ENCODE measurements at places on chromosomes 13 and 19.

- DNase-seq: no peak
These were observed 149.7 kb upstream of the SERP2 start for GRCh38 chr13:44223770-44224444.

DNA sequence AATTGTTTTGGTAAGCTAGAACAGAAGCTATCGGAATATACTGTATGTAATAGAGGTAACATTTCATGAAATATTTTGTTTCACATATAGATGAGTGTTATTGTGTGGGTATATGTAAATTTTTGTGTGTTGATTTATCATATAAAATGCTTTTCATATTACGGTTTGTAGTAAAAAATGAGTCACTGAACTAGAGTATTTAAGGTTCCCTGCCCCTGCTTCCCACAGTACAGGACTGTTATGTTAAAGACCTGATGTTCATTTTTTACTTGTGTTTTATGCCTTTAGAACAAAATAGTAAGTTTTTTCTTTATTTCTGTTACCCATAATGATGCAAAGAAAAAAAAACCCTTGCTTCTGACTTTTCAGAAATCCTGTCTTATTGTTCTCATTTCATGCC lies 243.4 kb downstream of the ENOX1 start:
- no peak for DNase-seq

GRCh38 chr19:54541712-54542111 lies 31.9 kb upstream of the LILRA2 start:
- DNase-seq: no peak

DNA sequence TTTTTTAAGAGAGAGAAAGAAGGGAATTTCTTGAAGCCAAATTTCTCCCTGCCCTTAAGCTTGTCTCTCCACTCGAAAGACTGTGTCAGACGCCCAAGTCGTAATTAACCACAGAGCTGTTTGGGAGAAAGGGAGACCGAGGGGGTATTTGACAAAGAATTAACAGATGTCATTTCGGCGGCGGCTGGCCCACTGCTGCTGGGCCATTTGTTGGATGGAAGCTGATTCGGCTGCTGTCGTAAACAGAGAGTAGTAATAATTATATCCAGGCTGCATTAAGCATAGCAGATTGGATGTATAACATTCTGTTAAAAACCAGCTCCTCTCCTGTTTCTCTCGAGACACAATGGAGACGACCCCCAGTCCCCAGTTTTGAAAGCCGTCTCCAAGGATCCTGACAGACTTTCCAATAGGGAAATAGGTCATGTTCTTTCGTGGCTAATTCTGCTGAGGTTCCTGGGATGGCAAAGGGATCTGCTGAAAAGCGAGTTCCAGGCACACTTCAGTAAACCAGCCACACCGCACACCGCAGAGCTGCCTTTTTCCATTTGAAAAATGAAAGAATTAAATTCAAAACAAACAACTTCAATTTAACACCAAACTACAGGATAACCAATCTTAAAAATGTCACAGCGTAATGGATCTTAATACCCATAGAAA lies 71.5 kb downstream of the KCTD15 start:
- no peak for DNase-seq

- no peak for DNase-seq
These were observed 142.3 kb downstream of the OXGR1 start for GRCh38 chr13:96851856-96852445.

DNA sequence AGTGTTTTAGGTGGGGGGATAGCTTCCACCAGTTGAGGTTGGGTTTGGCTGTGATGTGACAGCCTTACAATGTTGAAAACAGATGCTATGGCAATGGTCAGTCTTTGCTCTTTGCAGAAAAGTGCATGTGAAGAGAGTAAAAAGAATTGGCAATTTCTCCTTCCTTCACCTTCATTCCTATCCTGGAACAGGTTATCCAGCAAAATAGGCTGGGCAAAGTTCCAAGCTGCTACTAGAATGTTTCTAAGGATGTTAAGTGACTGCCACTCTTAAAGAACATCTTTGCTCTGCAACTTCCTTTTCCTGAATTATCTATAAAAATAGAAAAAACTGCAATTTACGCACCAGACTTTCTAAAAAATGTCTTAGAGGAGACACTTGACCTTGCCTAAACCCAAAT lies 50.1 kb upstream of the MYCBP2 start:
- no peak for DNase-seq

DNA sequence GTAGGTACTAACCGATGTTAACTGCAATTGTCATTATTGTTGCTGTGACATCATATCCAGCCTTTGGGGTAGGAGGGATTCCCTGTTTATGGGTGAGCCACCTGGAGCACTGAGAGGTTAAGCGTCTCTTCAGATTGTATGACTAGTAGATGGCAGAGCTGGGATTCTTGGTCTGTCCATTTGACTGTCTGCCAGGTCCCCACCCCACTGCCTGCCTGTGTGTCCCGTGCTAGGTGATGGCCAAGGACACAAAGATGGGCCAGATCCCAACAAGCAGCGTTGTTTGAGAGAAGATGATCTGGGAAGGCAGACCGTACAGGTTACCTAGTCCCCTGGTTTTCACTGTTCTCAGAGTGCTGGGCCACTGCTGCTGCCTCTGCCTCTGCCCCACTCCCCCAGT lies 16.6 kb downstream of the PPP2R1A start:
- no peak for DNase-seq

GRCh38 chr13:48727241-48728011 lies 73.7 kb downstream of the CYSLTR2 start:
- DNase-seq: no peak

DNA sequence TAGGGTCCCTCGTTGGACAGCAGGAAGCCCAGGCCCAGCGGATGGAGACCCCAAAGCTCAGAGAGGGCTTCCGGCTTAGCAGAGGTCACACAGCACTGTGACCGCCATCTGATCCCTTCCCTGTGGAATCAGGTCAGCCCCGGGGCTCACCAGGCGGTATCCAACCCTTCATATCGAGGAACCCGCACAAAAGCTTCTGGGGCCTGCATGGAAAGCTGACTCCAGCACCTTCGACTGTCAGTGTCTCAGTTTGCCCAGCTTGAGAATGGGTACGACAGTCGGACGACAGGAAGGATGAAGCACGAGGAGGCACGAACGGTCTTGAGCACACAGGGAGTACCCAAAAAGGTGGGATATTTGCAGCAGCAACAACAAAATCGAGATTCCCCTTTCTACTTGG lies 2.6 kb downstream of the TLE5 start:
- no peak for DNase-seq

DNA sequence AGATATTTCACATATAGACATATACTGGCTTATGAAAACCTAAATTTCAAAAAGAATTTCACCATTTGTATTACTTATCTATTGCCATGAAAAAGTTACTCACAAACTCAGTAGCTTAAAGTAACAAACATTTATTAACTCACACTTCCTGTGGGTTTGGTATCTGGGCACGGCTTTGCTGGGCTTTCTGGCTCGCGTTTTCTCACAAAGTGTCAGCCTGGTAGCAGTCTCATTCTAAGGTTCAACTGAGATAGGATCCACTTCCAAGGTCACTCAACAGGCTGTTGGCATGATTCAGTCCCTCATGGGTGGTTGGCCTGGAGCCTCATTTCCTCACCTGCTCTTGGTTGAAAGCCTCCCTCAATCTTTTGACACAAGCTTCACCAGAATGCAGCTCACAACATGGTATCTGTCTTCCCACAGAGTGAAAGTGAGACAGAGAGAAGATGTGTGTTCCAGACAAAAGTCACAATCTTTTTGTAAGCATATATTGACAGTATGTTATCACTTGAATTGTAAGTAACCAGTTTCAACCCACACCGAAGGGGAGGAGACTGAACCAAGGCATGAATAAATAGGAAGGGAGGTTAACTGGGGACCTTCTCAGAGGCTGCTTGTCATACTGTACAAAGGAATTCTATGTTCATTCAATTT lies 1065.8 kb upstream of the SPRY2 start:
- no peak for DNase-seq

- DNase-seq: no peak
These were observed 4.1 kb downstream of the UBXN6 start for GRCh38 chr19:4453232-4454179.

DNA sequence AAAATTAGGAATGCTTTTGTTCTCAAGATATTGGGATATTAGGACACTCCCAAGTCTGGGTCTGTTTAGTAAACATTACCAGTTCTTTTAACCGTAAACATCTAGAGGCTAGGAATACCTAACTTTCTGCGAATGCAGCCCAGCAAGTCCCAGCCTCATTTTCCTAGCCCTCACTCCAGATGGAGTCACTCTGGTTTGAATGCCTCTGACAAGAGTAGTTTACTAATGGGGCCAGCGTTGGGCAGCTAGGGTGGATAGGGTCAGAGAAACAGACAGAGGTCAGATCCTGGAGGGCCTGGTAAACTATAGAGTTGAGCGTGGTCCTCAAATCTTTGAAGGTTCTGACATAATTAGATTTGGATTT lies 53.6 kb downstream of the WDFY2 start:
- DNase-seq: no peak

GRCh38 chr19:1397838-1398237 lies 3.5 kb downstream of the GAMT start:
- no peak for DNase-seq

DNA sequence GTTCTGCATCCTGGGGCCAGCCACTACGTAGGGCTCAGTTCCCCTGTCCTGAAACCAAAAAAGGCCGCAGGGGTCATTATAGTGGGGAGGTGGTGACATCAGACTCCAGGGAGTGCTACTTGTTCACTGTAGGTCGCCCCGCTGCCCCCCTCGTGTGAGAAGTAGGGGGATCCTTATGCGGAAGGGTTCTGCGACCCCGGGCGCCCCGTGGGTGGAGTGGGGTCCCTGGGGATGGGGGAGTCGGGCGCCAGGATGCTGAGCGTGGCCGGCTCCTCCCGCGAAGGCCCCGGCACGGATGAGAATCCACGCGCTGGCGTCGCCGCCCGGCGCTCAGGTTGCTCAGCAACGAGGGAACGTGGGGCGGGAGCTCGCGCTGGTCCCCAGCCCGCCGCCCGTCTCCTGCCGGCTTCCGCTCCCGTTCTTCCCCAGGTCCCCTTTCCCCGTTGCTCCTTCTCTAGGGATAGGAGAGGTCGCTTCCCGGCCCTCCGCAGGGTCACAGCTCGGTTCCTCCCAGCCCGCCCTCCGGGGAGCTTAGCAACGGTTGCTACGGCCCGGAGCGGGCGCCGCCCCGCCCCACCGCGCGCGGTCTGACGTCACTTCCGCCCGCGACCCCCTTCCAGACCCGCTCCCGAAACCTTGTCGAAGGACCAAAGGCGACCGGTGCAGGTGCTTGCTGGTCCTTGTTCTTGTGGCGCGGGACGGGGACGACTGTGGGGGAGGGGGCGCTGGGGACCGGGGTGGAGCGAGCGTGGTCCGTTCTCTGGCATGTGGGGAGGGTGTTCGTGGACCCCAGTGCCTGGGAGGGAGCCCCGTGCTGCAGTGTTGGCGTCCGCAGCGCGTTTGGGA lies at the start of gene NAT14:
Gene NAT14, plus strand, starts transcription at position 596 of the 846 bp plus-strand sequence. CDS start 521 bp downstream, outside the sequence.
- peak; percentile 60 for DNase-seq

DNA sequence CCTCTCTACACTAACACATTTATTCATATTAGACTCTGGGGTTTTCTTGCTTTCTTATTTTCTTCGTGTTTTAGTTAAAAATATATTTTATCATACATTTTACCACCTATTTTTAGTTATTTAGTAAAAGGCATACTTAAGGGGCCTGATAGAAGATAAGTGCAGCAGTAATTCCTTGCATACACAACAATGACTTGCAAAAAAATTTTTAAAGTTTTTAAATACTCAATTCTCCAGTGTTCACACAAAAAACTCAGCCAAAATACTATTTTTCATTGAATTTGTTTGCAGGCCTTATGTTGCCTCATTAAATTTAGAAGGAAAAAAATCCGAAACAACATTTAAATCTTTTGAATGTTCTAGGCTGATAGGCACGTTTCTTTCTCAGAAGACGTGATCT lies 2431.7 kb downstream of the PCDH9 start:
- no peak for DNase-seq

GRCh38 chr13:99390601-99391000 lies 83.4 kb upstream of the GPR183 start:
- no peak for DNase-seq

- DNase-seq: no peak
These were observed 23.9 kb upstream of the OXGR1 start for GRCh38 chr13:97018029-97018819.

DNA sequence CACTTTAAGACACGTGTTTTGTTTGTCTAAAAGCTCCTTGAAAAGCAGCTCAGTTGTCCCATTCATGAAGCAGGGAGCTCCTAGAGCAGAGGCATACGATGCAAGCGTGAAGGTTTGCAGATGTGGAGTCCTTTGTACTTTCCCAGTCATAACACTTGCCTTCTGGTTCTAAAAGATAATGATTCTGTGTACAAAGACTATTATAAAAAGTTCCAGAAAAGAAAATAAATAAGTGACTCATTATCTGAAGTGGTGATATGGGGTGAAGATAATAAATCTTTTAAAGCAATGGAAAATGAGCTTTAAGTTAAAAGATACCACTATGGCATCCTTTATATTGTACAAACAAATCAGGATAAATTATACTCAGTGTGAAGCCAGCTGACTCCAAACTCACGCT lies 569.9 kb downstream of the MYO16 start:
- DNase-seq: no peak

DNA sequence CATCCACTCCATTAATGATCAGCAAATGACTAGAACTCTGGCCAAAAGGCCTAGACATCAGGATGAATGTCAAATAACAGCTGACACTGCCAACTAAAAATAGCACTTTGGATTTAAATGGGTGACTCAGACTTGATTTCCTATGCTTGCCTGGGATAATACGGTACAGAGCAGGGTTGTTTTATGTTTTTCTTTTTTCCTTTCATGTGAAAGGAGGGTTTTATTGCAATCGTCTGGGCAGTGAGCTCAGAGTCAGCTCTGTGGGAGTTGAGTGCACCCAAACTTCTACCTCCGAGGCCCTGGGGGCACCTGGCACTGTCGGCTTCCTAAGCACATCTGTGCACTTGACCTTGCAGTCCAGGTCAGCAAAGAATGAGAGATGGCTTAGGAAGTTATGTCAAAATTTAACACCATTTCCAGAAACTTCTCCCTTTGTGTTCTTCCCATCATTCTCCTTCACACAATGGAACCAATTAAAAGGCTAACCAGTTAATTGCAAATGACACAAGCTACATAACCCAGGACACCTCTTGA lies 134.1 kb downstream of the LACC1 start:
- DNase-seq: no peak

GRCh38 chr19:18633321-18633720 lies 3.5 kb upstream of the KLHL26 start:
- DNase-seq: no peak

DNA sequence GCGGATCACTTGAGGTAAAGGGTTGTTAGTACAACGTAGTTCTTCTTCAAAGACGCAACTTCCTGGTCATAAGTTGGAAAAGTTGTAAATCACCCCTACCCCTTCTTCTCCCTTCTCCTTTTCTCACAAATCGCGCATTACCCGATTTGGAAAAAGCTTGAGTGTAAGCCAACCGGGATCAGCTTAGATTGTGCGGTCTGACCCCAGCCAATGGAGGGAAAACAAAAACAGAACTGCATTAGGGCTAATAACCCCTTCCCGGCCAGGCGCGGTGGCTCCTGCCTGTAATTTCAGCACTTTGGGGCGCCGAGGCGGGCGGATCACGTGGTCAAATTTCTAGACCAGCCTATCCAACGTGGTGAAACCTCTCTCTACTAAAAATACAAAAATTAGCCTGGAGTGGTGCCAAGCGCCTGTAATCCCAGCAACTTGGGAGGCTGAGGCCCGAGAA lies 806 bp downstream of the ZNF90 start:
- DNase-seq: no peak
